A549 treated with CORT108297 at 1 μM for 4 hours (cell line): ENCODE measurements at places on chromosomes 2 and 18. TPM values are rescaled to one million over a fixed set of nuclear protein-coding genes. Genes with fewer than 3 reads are reported as not detected.

UCN gene
- 0.48 to 2.5 TPM (median 1.6 TPM) in 5 replicates for total RNA-seq

IL1RL2 gene
- 0.05 TPM in 1 of 5 replicates, not detected in the others for total RNA-seq

MAL gene
- total RNA-seq: 0.07 TPM in 1 of 5 replicates, not detected in the others

PJVK gene
- 1.1 to 1.5 TPM (median 1.3 TPM) in 5 replicates for total RNA-seq

BOLL gene
- not detected in 5 replicates for total RNA-seq
